Upper lobe of left lung (tissue), 6 donors: ENCODE measurements at places on chromosomes 12 and 14. TPM values are rescaled to one million over a fixed set of nuclear protein-coding genes. Genes with fewer than 3 reads are reported as not detected.
A peak's percentile ranks its signal among the peaks of the same experiment; 100 is the strongest.

The EFCAB11 gene
- 4.7 TPM for total RNA-seq

- DNase-seq: no peak
Measured at GRCh38 chr14:21558703-21559170, 21.1 kb downstream of the OR10G3 start.

The C1S gene
- total RNA-seq: 214 TPM

GRCh38 chr12:124665511-124665910 lies 98.1 kb upstream of the NCOR2 start:
- no peak for DNase-seq

- no peak for DNase-seq
Measured at GRCh38 chr14:93753647-93754046, 34.6 kb downstream of the PRIMA1 start.

DNA sequence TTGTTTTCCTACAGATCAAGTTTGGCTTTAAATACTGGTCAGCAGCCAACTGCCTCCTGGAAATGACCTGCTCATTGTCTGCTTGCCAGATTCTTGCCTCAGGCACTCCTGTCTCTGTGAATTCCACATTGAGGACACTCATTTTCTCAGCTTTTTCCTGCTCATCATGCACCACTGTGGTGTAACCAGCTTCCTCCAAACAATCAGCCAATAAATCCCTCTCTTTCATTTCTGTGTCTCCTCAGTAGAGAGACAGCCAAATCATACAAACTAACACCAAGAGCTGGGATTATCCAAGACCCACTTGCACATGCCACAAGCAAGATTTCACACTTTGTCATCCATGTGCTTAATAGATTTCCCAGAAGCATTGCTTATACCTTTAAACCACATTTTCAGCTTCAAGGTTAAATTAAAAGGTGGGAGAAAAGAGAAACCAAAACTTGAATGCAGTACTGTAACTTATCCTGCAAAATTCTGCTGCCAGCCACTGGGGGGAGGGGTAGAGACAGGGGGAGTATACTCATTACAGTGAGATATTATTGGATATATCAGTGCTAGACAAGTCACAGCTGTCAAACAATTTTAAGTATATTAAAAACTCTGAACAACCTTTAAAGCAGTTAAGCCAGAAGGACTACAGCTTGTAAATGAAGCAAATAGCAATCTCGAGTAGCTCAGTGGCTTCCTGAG lies 105.0 kb downstream of the PPP2R5E start:
- DNase-seq: peak; percentile 70

The RFX4 gene
- total RNA-seq: not detected

DNA sequence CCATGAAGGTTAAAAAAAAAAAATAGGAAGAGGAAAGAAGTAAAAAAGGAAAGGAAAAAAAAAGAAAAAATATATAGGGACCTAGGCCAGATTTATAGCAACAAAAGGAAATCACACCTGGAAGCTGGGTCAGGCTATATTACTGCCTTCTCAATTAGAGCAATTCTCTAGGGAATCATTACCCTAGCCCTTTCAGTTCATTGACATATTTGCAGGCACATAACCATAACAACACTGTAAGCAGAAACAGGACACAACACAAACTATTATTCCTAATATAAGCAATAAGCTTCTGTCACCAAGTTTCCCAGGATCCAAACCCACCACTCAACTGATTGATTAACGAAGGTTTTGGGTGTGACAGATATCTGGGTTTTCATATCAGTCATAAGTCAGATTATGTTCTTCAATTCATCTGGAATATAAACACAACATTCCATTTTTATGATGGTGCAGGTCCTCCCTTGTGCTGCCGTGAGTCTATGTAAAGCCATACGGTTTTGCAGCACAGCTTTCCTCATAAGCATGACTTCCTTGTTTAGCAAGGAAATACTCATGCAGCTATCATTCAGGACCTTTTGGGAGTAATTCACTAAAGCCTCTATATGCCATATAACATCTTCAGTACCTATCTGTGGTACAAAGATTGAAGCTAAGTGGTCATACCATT lies 4.2 kb downstream of the PCNX4 start:
- no peak for DNase-seq

The OVCH1 gene
- 1.2 TPM for total RNA-seq

The STAT6 gene
- total RNA-seq: 248 TPM

DNA sequence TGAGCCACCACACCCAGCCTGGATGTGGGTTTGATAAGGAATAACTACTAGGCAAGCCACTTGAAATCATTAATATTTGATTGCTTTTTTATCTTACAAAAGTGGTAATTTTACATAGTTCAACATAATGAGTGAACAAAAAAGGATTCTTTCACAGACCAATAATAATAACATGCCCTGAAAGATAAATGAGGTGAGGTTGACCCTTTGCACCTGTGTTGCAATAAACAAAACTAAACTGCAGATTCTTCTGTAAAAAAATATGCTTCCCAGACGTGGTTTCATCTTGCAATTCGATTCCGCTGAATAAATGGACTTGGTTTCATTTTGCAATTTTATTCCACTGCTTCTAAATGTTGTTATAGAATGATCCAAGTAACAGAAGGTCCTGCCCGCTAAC lies 1514.9 kb upstream of the TMEM132C start:
- no peak for DNase-seq

GRCh38 chr12:40253936-40254335 lies 29.1 kb downstream of the LRRK2 start:
- DNase-seq: no peak
